ENCODE measurements at places on chromosomes 6 and 20. TPM values are rescaled to one million over a fixed set of nuclear protein-coding genes. Genes with fewer than 3 reads are reported as not detected.

THBD gene
- 0.16 TPM for polyA plus RNA-seq

C20orf141 gene
- not detected for polyA plus RNA-seq

TGM3 gene
- polyA plus RNA-seq: not detected

KAT14 gene
- 7.0 TPM for polyA plus RNA-seq

VSX1 gene
- not detected for polyA plus RNA-seq

BLOC1S5 gene
- polyA plus RNA-seq: 42.9 TPM

Data from immature natural killer cell (primary cell).